ENCODE measurements at places on chromosomes 16 and 17.

GRCh38 chr16:75252049-75252864, 833 bp upstream of the BCAR1 start:
- no peak for DNase-seq

DNA sequence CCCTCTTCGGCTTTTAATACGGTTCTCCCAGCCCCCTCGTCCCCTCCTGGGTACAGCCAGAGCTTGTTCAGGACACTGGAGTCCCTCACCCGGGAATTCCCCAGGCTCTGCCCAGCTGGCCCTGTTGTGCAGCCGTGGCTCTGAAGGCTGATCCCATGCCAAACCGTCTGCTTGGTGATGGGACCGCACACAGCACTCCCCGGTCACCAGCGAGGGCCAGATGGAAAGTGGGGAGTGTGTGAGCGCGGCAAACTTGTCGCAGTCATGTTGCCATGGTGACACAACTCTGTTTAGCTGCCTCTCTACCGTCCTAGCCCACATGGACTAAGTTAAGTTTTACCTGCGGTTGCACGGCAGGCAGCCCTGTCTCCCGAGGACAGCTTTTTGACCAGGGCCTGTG, 107.9 kb downstream of the RAP1GAP2 start:
- DNase-seq, result peak; percentile 62

GRCh38 chr16:11264155-11264832, 4.8 kb downstream of the TNP2 start:
- no peak for DNase-seq

- DNase-seq, result no peak
Observed at GRCh38 chr16:74926805-74927204, 58.1 kb downstream of the WDR59 start.

GRCh38 chr16:51225878-51226277, 74.8 kb upstream of the SALL1 start:
- no peak for DNase-seq

DNA sequence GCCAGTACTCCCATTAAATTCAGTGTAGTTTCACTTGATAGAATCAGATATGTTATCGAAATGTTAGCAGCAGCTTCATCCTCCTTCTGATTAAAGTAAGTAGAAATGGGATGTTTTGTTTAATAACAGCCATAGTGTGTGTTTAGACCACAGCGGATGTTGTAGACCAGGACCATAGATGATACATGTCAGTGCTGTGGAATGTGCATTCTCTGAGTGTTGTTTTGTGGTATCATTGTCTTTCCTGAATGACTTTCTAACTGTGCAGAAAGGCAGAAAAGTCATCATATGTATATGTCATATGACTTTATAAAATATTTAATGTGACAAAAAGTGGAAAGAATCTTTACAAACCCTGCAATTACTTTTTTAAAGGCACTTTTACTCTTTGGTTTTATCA, 55.6 kb downstream of the CYLD start:
- no peak for DNase-seq

All from renal cortex interstitium (tissue), 15 donors.